ENCODE measurements at places on chromosomes 6 and 20. TPM values are rescaled to one million over a fixed set of nuclear protein-coding genes. Genes with fewer than 3 reads are reported as not detected.

- no peak for DNase-seq
- H3K27ac ChIP-seq: no peak overlapping the region
- no peaks in the 10 kb centered on the region for H3K4me1 ChIP-seq
- peaks cover 5% of the 10 kb centered on the region for H3K27me3 ChIP-seq
Observed at GRCh38 chr6:118725944-118726343, 74.6 kb upstream of the CEP85L start.

DNA sequence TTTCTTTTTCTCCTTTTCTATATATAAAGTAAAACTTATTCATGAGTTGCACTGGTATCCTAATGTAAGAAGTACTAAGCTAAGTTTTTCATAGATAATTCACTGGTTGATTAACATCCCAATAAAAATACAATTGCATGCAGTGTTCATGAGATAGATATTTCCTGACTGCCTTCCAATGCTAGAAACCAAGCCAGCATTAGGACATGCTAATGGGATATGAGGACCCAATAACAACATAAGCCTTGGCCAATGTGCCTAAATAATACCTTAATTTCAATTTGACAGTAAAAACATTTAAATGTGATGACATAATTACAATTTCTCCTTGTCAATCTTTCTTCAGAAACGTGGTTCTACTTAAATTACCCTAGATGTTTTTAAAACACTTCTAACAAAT is 152.7 kb downstream of the RNGTT start:
- H3K4me1 ChIP-seq: 0 out of 2 replicates have a peak, but pooled peaks cover 2% of the 10 kb centered on the region
- no peaks in the 10 kb centered on the region for H3K36me3 ChIP-seq
- no peak for DNase-seq

GRCh38 chr6:131469130-131469529 is 103.9 kb upstream of the ARG1 start:
- no peaks in the 10 kb centered on the region for H3K36me3 ChIP-seq
- no peaks in the 10 kb centered on the region for H3K4me1 ChIP-seq
- no peak overlapping the region for H3K27ac ChIP-seq
- DNase-seq: no peak
- H3K4me3 ChIP-seq: no peak overlapping the region
- H3K27me3 ChIP-seq: peaks cover 2% of the 10 kb centered on the region

DNA sequence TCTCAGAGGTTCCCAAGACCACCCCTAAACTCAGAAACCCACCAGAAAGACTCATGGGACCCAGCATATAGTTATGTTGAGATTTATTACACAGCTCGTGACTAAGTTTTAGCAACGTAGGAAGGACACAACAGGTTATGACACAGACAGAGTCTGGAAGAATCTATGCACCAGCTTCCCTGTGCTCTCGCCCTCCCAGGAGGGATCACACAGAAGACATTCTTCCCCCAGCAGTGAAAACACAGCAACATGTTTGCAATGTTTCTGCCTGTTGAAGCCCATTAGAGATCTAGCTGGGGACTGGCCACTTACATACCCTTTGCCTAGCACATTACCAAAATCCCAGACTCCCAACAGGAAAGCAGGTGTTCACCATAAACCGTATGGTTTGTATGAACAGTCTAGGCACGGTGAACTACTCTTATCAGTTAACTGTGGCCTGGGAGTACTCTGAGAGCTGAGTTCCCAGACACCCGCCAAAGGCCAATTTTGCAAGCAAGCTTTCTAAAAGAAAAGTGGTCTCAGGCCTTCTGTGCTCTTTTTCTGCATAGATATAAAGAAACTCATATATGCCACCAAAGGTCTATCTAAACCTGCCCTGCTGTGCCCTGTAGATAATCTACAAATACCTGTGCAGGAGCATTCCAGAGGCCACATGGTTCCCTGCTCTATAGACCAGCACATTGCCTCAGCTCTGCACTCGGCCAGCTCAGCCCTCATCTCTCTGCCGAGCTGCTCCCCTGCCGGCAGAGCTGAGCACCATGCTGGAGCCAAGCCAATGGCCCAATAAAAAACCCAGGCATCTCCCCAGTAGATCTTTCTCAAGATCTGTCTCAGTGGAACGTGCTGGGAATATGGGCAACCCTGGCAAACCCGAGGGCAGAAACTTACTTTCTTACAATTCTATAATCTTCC is 69.6 kb upstream of the SMIM28 start:
- no peak overlapping the region for H3K27ac ChIP-seq
- H3K27me3 ChIP-seq: peaks cover 13% of the 10 kb centered on the region
- no peaks in the 10 kb centered on the region for H3K36me3 ChIP-seq
- DNase-seq: no peak
- no peak overlapping the region for H3K4me3 ChIP-seq

GRCh38 chr6:98832284-98833056 is 1.9 kb upstream of the POU3F2 start:
- H3K27ac ChIP-seq: no peak overlapping the region
- H3K4me1 ChIP-seq: peaks cover 7% of the 10 kb centered on the region
- DNase-seq: peak; percentile 74
- no peaks in the 10 kb centered on the region for H3K36me3 ChIP-seq

DNA sequence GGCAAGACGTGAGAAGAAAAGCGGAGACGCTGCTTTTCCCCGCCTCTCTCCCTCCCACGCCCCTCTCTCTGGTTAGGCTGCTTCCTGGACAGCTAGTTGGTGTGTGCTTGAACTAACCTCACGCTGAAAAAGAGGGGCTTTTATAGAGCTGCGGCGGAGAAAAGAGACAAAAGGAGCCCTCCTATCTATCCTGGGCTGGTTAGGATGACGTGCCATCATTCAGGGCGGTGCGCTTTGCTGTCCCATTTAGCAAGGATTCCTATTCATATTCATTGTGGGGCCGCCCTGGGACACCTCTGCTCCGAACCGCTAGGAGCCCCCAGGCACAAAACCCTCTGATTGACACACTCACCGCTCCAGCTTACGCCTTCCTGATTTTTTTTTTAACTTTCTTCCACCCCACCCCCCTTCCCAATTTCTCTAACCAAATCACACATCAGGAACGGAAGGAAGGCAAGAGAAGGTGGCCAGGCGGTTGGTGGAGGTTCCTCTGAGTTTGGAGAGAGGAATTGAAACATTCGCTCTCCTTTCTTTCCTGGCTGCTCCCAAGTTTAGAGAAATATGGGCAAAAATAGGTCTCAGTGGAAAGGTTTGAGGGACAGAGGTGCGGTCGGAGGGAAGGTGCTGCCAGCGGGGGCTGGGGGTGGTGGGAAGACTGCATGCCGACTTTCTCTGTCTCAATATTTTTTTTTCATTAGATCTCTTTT is at the start of gene OLIG3:
Gene OLIG3, minus strand, starts transcription at position 114 of the 707 bp plus-strand sequence. CDS start 224 bp downstream, outside the sequence.
- H3K27ac ChIP-seq: no peak within 1 kb of the TSS
- no peaks in the 10 kb centered on the region for H3K4me1 ChIP-seq
- no peak for DNase-seq
- no peak within 1 kb of the TSS for H3K4me3 ChIP-seq

- H3K4me1 ChIP-seq: no peaks in the 10 kb centered on the region
- H3K36me3 ChIP-seq: no peaks in the 10 kb centered on the region
- DNase-seq: no peak
- H3K27ac ChIP-seq: no peak overlapping the region
- H3K4me3 ChIP-seq: no peak overlapping the region
- no peaks in the 10 kb centered on the region for H3K27me3 ChIP-seq
Observed at GRCh38 chr6:2086326-2086965, 159.0 kb downstream of the GMDS start.

DNA sequence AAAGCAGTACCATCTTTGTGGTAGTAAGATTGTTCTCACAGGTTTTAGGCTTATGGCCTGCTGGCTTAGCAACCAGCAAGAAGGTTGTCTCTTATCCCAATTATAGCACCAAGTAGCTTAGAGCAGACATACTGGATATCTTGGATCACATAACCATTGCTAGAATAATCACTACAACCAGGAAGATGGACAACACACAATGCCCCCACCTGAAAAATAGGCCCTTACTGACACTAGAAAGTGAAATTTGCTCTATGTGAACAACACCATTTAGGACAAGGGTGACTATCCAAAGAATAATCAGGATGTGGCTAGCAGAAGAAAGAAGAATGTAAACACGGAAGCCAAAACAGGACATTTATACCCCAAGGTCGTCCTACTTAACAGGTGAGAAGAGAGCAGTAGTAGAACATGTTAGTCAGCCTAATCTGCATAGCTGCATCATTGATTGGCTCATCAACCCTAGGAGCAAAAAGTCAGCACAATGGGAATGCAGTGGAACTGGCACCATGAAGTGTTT is 172.7 kb upstream of the MARCKS start:
- H3K27me3 ChIP-seq: peaks cover 6% of the 10 kb centered on the region
- H3K36me3 ChIP-seq: no peaks in the 10 kb centered on the region
- no peaks in the 10 kb centered on the region for H3K4me1 ChIP-seq
- DNase-seq: peak; percentile 41

DNA sequence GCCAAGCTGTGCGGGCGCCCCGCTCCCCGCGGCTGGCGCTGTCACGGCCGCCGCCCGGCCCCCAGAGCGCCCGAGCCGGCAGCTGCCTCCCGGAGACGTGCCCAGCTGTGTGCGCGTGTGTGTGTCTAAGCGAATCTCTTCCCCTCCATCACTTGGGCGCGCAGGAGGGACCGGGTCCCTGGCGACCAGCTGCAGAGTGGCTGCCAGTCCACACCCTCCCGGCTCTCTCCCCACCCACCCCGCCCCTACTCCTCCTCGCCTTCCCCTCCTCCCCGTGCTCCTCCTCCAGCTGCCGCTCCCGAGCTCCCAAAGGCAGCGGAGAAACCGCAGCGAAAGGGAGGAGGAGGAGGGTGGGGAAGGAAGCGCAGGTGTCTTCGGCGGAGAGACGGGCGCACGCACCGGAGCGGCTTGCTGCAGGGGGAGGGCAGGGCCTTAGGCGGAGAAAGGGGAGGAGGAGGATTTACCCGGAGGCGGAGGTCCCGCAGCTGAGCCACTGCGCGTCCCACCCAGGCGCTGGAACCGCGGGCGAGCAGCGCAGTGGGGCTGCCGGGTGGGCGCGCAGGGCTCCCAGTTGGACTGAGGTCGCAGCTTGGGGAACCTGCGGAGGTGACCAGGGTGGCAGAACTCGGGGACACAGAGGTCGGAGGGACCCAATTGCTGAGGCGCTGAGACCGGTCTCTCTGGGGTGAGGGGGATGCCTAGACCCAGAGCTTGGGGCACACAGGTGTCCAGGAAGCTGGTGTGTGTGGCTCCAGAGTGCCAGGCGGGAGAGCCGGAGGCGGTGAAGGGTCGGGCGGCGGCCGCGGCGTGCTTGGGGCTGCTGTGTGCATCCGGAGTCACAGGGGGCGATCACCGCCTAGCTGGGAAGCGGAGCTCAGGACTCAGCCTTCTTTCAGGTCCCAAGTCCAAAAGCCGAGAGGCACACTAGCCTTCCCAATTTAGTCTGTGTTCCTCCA is at the start of gene HS3ST5:
Gene HS3ST5, minus strand, starts transcription at position 198 of the 956 bp plus-strand sequence. CDS start 280,178 bp downstream, outside the sequence.
- no peak within 1 kb of the TSS for H3K27ac ChIP-seq
- no peaks in the 10 kb centered on the region for H3K36me3 ChIP-seq
- H3K4me1 ChIP-seq: no peaks in the 10 kb centered on the region

DNA sequence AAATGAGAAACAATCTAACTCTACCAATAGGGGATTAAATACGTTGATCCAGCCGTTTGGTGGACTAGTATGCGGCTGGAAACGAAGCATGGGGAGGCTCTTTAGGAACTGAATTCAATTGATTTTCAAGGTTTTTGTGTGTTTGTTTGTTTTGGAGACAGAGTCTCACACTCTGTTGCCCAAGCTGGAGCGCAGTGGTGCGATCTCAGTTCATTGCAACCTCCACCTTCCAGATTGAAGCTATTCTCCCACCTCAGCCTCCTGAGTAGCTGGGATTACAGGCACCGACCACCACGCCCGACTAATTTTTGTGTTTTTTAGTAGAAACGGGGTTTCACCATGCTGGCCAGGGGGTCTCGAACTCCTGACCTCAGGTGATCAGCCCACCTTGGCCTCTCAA is 7.1 kb downstream of the CNPY3 start:
- peaks cover 2% of the 10 kb centered on the region for H3K4me1 ChIP-seq
- H3K27ac ChIP-seq: no peak overlapping the region
- peaks cover 34% of the 10 kb centered on the region for H3K36me3 ChIP-seq
- no peaks in the 10 kb centered on the region for H3K27me3 ChIP-seq
- DNase-seq: no peak
- H3K4me3 ChIP-seq: no peak overlapping the region

DNA sequence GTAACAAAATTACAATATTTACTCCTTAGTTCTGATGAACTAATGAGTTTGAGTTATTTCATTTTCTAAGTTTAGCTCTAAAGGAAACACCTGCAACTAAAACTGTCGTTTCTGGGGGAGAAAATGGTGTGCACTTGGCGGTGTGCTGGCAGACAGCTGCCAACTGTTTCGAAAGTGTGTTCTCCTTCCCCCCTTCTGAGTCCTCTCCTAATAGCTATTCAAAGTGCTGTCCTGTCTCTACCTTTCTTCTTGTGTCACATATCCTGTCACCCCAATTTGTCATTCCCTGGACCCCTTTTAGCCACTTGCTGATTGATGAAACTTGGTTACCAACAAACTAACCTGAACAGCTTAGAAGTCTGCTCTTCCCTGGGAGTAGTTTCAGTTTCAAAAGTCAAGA is 4.9 kb upstream of the UBE2J1 start:
- no peak overlapping the region for H3K27ac ChIP-seq
- no peaks in the 10 kb centered on the region for H3K4me1 ChIP-seq
- H3K4me3 ChIP-seq: peak overlapping the region; percentile 34
- no peaks in the 10 kb centered on the region for H3K27me3 ChIP-seq
- DNase-seq: no peak
- H3K36me3 ChIP-seq: no peaks in the 10 kb centered on the region

- no peak overlapping the region for H3K4me3 ChIP-seq
- no peak for DNase-seq
- H3K27ac ChIP-seq: no peak overlapping the region
- H3K4me1 ChIP-seq: peaks cover 2% of the 10 kb centered on the region
Observed at GRCh38 chr6:138526822-138527235, 27.5 kb upstream of the NHSL1 start.

- DNase-seq: peak; percentile 35
- H3K27ac ChIP-seq: no peak overlapping the region
- no peaks in the 10 kb centered on the region for H3K4me1 ChIP-seq
- no peaks in the 10 kb centered on the region for H3K27me3 ChIP-seq
Observed at GRCh38 chr6:49001856-49002541, 461.1 kb downstream of the MMUT start.

- H3K4me1 ChIP-seq: peaks cover 9% of the 10 kb centered on the region
- H3K27me3 ChIP-seq: no peaks in the 10 kb centered on the region
- no peak for DNase-seq
- no peaks in the 10 kb centered on the region for H3K36me3 ChIP-seq
- no peak overlapping the region for H3K27ac ChIP-seq
Observed at GRCh38 chr6:15439410-15440025, 193.6 kb downstream of the JARID2 start.

DNA sequence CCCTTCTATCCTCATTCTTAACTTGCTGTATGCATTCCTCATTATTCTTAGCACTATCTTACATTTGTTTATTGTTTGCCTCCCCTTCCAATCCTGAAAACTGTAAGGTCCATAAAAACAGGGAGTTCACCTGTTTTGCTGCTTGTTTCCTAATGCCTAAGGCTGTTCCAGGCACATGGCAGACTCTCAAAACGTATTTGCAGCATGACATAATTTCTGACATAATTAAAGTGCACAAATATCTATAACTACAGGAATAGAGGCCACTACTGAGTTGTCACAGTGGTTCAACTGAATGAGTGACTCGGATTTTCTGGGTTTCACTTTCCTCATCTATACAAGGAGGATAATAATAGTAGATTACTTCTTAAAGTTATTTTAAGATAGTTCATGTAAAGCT is 83.0 kb downstream of the HFE start:
- H3K4me3 ChIP-seq: no peak overlapping the region
- DNase-seq: no peak
- no peaks in the 10 kb centered on the region for H3K36me3 ChIP-seq
- H3K27ac ChIP-seq: no peak overlapping the region

Gene PLA2G7
- total RNA-seq: not detected

Gene ZNF318
- 5.6 TPM for total RNA-seq

Gene MYL9
- total RNA-seq: 97.5 TPM

Gene DEFB119
- total RNA-seq: not detected

Gene AFDN
- total RNA-seq: 20.8 TPM

Gene KHDC1L
- not detected for total RNA-seq

Gene THEMIS
- under 0.01 TPM for total RNA-seq

Gene MOG
- not detected for total RNA-seq

Gene COL20A1
- not detected for total RNA-seq

Gene ASIP
- not detected for total RNA-seq

Data from IMR-90 (cell line).